ENCODE measurements at places on chromosomes 7 and 10.

DNA sequence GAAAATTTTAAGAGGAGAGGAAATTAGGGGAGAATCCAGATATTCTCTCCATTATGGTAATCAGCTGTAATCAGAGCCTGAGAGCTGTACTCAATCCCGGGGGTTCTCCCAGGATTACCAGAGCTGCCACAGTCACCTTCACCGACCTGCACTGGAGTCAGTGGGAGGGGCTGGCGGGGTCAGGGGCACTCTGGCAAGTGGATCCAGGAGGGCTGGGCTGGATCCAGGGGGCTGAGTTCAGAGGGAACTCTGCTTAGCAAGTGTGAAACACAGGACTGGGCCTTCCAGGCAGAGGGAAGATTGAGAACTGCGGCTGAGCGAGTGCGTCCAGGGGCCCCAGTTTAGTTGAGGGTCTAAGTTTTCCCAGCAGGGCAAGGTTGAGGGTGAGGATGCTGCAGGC is 89.2 kb downstream of the BMS1 start:
- DNase-seq: no peak

GRCh38 chr10:106011250-106011649 is 1153.3 kb downstream of the SORCS1 start:
- DNase-seq: no peak

DNA sequence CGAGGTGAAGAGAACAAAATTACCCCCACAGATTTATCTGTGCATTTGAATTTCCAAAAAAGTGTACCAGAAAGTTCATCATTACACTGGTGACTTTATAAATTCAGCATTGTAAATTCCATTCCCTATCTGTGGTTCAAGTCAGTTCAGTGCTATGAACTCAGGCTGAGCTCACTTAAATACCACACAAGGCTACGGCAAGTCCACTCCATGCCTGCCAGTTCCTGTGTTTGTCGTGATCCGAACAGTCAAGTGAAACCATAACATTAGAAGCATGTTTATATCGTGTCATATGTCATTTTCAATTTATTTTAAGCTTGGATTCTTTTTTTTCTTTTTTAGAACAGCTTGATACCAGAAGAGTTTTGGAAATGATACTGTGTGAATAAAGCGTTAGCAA is 14.8 kb downstream of the MBL2 start:
- no peak for DNase-seq

DNA sequence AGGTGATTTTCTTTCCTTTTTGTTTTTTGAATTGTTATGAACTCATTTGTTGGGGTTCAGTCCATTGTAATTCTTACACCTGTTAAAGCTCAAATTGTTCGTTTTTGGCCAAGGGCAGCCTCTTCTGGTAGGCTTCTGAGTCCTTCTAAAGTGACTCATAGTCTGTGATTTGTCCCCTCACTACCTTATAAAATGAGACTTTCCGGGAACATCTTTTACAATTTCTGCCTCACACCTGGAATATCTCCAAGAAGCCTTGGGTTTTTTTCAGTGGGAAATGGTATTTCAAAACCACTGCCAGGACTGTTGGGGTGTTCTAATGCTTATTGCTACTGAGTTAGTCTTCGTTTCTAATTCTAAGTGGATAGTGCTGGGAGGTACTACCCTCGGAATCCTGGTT is 56.7 kb downstream of the BMPR1A start:
- DNase-seq: no peak

DNA sequence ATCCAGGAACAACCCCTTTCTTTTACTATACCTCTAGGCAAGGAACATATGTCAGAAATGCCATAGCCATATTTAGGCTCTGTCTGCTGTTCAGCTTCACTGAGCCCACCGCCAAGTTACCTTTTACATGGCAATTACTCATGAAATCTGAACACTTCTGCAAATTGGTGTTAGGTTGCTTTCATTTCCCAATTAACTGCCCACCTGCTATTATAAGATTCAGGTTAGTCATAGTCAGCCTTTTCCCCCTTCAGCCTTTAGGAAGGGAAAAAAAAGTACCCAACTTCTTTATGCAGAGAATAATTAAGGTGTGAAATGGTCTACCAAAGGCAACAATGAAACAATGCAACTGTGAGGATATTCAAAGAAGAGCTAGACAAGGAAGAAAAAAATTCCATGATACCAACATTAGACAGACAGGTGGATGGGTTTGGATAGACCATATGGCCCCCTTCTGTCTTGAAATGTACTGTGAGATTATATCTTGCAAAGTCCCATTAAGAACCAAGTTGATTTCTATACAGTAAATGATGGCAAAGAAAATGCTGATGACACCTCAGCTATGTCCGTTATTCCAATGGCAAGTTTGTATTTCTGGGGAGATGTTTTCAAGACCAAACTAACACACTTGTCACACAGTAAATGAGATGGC is 442.1 kb upstream of the NRP1 start:
- DNase-seq: no peak

GRCh38 chr7:44377681-44378421 is 52.5 kb upstream of the CAMK2B start:
- DNase-seq: no peak

DNA sequence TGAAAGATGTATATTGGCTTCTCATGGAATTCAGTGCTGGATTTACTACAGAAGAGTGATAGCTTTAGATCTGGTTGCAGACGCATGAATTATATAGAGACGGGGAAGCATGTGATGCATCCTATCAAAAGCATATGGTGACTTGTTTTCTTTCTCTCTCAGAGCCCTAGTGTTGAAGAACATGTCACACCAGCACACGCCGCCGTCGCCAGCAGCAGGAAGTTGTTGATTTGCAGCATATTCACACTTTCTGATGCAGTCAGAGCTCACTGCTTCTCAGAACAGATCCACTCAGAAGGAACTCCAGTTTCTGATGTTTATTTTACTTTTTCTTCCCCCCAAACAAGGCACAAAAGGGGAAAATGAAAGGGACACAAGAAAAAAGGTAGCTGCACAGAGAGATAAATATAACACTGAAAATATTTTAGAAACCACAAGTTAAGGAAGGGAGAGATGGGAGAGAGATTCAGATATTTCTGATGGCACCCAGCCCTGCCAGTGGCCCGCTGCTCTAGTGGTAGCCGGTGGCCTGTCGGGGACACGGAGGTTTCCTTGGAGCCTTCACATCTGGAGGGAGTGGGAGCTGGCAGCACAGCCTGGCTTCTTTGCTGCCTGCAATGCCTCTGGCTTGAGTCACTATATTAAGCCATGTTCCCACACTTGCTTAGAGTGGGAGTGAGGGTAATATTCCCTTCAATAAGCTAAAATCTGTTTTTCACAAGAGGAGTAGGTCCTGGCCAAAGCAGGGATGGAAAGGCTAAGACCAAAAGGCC is 123.2 kb downstream of the NRP1 start:
- no peak for DNase-seq
